NCI-H2029 treated with DMSO at 0.1 percent for 48 hours (cell line): ENCODE measurements at places on chromosomes 7 and 10.

DNA sequence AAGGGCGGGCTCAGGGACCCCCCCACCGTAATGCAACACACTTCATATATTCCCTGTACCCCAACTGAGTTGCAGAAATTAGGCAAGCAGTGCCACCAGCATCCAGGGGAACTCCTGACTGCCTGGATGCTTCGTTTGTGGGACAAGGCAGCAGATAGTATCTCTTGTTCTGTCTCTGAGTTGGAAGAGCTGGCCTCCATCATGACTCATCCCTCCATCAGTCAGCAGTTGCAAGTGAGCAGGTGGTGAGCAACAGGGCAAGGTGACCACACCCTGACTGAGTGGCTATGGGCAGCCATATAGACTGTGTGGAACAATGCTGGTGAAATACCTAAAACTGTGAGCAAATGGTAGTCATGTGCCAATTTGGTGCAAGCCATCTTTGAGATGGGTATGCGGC, 22.8 kb upstream of the ADAMTS14 start:
- no peak for DNase-seq

DNA sequence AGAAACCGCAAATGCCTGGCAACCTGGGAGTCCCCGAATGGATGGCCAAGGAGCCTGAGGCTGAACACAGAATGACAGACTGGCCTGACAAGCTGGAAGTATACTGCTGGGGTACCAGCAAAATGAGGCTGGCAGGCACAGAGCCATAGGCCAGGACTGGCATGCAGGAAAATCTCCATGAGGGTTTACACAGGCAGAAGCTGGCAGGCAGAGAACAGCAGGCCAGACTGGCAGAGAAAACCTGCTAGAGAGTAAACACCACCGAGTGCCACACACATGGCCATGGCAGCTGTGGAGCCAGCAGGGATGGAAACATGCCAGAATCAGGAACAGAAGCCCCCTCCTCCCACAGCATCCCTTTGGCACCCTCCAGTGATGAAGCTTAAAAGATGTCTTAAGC, 63.4 kb downstream of the CRPPA start:
- DNase-seq, result no peak

DNA sequence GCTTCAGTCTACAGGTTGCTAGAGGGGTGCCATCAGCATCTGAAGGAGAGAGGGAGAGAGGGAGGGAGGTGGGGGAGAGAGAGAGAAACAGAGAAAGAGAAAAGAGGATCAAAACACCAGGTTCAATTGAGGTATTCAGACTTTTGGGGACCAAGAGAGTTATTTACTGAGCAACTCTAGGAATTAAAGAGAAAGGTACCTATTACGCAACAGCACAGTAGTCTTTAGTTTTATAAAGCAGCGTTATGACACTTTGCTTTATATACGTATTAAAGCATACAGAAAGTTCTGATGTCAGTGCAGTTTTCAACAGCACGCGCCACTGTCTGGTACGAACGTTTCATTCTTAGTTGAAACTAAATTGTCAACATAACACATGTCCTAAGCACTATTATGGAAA, 37.9 kb upstream of the CRYGN start:
- DNase-seq, result no peak

DNA sequence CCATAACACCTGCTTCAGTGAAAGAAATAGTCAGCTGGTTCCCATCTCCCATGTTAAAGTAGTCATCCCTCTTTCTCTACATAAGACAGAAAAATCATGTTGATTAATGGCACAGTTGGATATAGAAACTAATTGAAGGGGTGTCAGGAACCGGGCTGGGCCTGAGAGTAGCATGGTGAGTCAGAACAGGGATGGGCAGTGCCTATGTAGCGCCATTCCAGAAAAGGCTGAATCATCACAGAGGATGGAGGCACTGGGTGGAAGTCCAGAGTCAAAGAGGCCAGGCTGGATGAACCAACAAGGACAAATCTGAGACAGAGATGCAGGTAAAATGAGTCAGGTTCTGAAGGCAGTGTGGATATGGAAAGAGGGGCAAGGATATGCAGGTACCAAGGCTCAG, 201.2 kb downstream of the LHFPL3 start:
- DNase-seq, result no peak

DNA sequence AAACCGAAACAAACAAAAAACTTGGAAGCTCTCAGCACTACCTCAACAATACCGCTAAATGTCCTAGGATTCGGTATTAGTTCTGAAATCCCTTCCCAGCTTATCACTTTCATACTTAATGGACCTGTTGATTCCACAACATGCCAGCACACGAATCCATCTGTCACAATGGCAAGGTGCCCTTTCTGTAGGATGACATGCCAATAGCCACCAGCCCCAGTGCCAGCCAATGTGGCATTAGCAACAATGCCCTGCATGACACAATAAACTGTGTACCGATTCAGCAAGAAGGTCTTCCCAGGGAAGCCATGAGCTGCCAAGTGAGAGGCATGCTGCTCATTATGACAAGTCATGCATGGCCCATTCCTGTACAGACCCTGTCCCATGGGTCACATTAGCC, 35.6 kb upstream of the CHCHD3 start:
- DNase-seq, result no peak

DNA sequence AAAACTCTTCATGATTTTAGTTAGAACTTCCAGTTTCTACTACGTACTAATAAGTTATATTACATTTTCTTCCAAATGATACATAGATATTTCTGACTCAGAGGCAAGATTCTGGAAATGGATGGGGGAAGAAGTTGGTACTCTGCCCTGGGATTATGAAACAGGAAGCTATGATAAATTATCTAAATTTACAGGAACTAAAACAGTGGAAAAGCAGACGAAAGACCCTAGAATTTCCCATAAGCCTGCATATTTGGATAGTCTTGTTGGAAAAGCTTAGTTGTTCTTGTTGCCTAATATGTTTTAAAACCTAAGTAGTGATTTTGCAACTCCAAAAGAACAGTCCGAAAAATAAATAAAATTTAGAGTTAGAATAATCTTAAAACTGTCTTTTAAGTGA, 21.8 kb downstream of the CFAP69 start:
- DNase-seq, result no peak

- DNase-seq, result no peak
Observed at GRCh38 chr7:96212474-96212873, 109.4 kb downstream of the SLC25A13 start.
